Activated CD4-positive, alpha-beta T cell treated with anti-CD3 and anti-CD28 coated beads for 36 hours (primary cell): ENCODE measurements at places on chromosomes 6 and 20. TPM values are rescaled to one million over a fixed set of nuclear protein-coding genes. Genes with fewer than 3 reads are reported as not detected.

HEY2 gene
- not detected for total RNA-seq

DNA sequence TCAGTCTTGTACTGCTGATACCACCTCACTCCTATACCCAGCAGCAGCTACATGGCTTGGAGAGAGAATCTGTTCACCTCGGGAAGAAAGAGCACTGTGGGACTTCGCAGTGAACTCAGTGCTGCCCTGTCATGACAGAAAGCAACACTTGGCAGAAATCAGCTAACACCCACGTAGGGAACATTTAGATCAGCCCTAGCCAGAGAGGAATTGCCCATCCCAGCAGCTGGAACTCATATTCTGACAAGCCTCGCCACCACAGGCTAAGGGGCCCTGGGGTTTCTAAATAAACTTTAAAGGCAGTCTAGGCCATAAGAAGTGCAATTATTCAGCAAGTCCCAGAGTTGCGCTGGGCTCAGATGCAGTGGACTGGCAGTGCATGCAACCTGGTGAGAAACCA, 1266.8 kb downstream of the GRIK2 start:
- DNase-seq: no peak

PROKR2 gene
- total RNA-seq: not detected

PSMB1 gene
- total RNA-seq: 245 TPM

RUNX2 gene
- total RNA-seq: 14.6 TPM

- DNase-seq: no peak
These were observed 59.3 kb downstream of the EPB41L2 start for GRCh38 chr6:131003488-131004386.

ZNF334 gene
- total RNA-seq: 3.4 TPM

- no peak for DNase-seq
These were observed 94.5 kb upstream of the MARCKS start for GRCh38 chr6:113762641-113763040.

- no peak for DNase-seq
These were observed 40.2 kb upstream of the TNFRSF21 start for GRCh38 chr6:47349931-47350330.

DNA sequence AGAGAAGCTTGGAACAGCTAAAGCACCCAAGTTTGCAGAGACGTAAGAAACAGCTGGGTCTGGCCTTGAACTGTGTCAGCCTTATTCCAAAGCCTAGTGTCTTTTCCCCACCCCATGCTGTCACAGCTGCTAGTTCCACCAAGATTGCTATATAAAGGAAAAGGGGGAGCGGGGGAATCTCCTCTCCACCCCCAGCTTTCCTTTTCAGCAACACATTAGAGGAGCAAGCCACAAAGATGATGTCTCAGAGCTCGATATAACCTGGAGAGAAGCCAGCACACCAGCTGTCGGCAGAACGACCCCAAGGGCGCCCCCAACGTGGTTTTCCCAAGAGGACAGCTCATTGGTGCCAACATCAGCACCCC, 36.5 kb downstream of the ATP9A start:
- DNase-seq: no peak

ARHGAP18 gene
- total RNA-seq: 6.8 TPM

MTCH1 gene
- total RNA-seq: 72.9 TPM

- no peak for DNase-seq
These were observed 6.5 kb downstream of the MUC22 start for GRCh38 chr6:31016659-31017299.

HSD17B8 gene
- total RNA-seq: 33.2 TPM

- no peak for DNase-seq
These were observed 442.3 kb upstream of the MAP3K7 start for GRCh38 chr6:91029211-91029610.

TXLNB gene
- total RNA-seq: 0.27 TPM

UST gene
- total RNA-seq: 2.8 TPM

DNA sequence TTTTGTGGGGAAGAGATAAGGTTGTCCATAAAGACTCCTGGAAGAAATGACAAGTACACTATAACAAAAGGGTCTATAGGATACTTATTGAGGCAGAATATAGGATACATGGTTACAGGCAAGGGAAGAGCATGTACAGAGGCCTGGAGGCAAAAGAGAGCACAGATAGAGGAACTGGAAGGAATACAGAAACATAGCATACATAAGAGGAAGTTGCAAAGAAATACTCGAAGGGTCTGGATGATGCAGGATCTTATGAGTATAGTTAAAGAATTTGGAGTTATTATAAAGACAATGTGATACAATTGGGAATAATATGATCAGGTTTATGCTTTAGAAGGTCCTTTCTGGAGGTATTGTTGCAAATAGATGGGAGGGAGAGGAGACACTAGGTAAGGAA, 592.7 kb upstream of the POU3F2 start:
- no peak for DNase-seq

GRCh38 chr6:96649926-96650325, 87.0 kb downstream of the FHL5 start:
- no peak for DNase-seq

DNA sequence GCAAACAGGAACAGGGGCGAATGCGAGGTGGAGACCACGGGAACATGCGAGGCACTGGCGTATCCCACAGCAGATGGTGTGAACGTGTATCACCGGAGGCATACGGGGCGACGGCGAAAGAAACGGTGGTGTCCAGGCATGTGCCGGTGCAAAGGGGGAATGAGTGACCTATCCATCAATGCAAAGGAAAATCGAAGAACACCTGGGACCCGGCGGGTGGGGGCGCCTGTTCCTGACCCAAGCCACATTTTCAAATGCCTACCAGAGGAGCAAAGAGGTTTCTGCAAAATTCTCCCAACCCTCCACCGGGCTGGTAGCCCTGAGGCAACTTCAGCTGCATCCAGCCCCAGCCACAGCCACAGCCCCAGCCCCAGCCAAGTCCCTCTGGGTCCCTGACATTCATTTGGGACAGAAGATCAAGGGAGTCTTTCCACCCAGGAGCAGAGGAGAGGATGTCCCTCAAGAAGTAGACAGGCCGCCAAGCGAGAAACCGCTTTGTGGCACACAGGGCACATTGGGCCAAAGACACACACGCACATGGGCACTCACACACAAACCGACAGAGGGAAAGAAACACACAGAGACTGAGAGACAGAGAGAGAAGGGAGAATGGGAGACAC, 164.0 kb upstream of the ZNF337 start:
- no peak for DNase-seq

BMP6 gene
- 0.14 TPM for total RNA-seq

GRCh38 chr6:12363651-12364381, 73.7 kb downstream of the EDN1 start:
- DNase-seq: no peak

- no peak for DNase-seq
These were observed 133.4 kb upstream of the MYLIP start for GRCh38 chr6:15995493-15995892.

GRCh38 chr6:34412016-34412415, 13.9 kb downstream of the RPS10 start:
- no peak for DNase-seq

- no peak for DNase-seq
These were observed 128.3 kb downstream of the CARMIL1 start for GRCh38 chr6:25407431-25407830.
